Daoy (cell line): ENCODE measurements at places on chromosomes 5 and 9. TPM values are rescaled to one million over a fixed set of nuclear protein-coding genes. Genes with fewer than 3 reads are reported as not detected.

Gene NSD1
- 25.4 and 45.7 TPM in 2 replicates for total RNA-seq

Gene NXNL2
- 0.89 and 1.4 TPM in 2 replicates for total RNA-seq

Gene LHX3
- total RNA-seq: not detected in 2 replicates

GRCh38 chr9:70398145-70398556, 16.3 kb downstream of the KLF9 start:
- no peak for DNase-seq

DNA sequence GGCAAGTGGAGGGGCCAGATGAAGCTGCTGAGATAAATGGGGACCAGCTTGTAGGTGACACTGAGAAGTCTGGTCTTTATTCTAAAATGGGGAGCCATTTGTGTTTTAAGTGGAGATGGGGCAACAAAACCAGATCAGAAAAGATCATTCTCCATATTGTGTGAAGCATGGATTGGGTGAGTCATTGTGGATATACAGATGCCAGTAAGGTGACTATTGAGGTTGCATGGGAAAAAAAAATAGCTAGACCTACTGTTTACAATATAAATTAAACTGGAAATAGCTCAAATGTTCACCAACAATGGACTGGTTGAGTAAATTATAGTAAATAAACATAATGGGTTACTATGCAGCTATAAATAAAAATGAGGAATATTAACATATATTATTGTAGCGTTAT, 5.4 kb upstream of the MAP1B start:
- peak; percentile 55 for DNase-seq

DNA sequence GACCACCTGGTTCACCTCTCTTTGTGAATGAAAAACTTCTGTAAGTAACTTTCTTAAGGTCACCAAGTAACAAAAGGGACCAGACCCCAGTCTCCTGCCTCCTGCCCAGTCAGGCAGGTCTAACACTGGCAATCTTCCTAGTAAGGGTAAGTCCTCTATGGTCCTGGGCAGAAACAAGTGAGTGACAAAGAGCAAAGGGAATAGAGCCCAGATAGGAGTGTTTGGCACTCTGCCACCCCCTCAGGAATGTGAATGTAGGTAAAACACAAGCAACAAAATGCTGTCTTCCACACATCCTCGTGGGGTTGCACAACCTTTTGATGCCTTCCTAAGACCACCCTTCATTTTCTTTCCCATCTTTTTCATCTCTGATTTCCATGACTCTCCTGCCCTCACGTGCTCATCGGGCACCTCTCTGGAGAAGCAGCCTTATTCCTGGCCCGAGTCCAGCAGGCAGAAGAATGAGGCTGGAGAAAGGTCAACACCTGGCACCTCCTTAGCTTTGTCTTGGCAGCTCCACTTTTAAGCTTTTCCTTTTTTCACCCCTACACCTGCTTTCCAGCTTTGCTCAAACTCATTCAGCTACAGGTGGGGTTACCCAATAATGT, 90.2 kb upstream of the LHFPL2 start:
- DNase-seq: no peak

- no peak for DNase-seq
Measured at GRCh38 chr5:7941692-7942091, 72.7 kb downstream of the MTRR start.

GRCh38 chr5:38866362-38867031, 20.7 kb downstream of the OSMR start:
- DNase-seq: no peak

- peak; percentile 81 for DNase-seq
Measured at GRCh38 chr9:108162664-108163063, 673.1 kb upstream of the KLF4 start.
